Progenitor cell of endocrine pancreas (in vitro differentiated cells): ENCODE measurements at places on chromosomes 16 and 17.

- DNase-seq = no peak
Measured at GRCh38 chr17:63317166-63317840, 128.8 kb downstream of the CYB561 start.

DNA sequence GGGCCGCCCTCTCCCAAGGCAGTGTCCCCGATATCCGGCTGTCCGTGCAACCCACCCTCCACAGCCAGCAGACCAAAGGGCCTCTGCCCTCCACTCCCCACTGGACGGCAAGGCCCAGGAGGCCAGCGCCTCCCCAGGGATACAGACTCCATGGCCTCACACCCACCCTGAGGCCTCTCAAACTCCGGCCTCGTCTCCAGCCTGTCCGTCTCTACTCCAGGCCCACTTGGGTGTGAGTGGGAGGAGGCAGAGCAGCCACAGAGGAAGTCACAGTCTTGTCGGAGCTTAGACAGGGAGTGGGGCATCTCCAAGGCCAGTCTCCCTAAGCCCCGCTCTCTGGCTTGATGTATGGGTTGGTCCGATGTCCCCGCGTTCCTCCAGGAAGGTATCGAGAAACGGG is 73.3 kb downstream of the SRCIN1 start:
- DNase-seq = no peak

GRCh38 chr17:50465171-50465570 is 3.5 kb downstream of the CHAD start:
- DNase-seq = no peak

GRCh38 chr16:2374644-2375043 is 34.1 kb upstream of the ABCA3 start:
- DNase-seq = no peak

DNA sequence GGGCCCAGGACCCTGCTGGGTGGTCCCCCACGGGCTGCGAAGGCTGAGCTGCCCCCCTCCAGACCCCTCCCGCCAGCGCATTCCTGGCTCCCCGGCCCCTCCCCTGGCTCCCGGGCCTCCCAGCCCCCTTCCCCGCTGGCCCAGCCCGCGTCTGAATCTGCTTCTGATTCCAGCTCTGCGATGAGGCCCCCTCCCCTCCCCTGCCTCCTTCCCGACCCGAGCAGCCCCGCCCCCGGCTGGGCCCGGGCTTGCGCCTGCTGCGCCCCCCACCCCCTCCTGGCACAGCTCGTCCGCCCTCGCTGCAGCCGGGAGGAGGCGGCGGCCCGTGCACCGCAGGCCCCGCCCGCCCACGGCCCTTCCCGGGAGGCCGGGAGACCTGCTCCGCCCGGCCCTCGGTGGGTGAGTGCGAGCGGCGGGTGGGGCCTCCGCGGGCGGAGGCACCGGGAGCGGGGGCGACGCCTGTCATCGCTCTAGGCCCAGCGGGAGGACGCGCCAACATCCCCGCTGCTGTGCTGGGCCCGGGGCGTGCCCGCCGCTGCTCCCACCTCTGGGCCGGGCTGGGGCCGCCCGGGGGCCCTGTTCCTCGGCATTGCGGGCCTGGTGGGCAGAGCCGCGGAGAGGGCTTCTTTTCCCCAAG is at the start of gene NTN3:
Gene NTN3 (plus strand): TSS at position 282 of the 637 bp plus-strand sequence. CDS start 405 bp downstream, outside the sequence.
- DNase-seq = no peak

DNA sequence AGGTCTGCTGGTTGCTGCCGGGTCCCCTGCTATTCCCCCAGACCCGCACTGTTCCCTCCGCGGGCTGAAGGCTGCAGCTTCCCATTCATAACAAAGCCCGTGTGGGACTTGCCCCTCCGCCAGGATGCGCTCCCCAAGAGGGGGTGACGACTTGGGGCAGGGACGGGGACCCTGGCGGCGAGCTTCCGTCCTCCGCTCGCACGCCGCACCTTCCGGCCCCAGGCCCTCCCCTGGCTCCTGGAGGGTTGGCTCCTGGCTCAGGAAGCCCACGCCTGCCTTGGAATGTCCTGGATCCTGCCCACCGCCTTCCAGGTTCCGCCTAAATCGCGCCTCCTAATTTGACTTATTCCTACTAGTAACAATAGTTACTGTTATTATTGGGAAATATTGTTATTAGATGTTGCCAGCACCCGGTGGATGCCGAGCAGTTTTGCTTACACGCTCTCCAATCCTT is 1.1 kb upstream of the TFAP4 start:
- DNase-seq = no peak

- DNase-seq = no peak
Measured at GRCh38 chr17:33234930-33235685, 58.0 kb downstream of the ASIC2 start.

GRCh38 chr17:46943501-46944393 is 20.8 kb downstream of the GOSR2 start:
- DNase-seq = no peak

DNA sequence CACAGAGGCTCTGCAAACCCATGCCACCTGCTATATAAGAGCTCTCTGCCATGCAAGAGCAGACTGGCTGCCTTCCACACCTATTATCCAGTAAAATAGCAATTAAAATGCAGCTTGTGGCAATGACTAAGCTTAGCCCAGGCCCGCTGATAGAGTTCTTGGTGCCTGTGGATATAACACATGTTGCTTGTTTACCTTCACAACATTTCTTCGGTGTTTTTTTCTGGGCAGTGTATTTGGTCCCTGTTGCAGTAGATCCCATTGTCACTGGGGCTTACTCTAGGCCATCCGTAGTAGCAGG is 63.5 kb downstream of the SPECC1 start:
- DNase-seq = no peak

- DNase-seq = no peak
Measured at GRCh38 chr17:54982399-54982798, 13.8 kb downstream of the STXBP4 start.
